ENCODE measurements at places on chromosomes 4 and X.

- no peak for DNase-seq
Observed at GRCh38 chr4:177285953-177286352, 23.7 kb upstream of the NEIL3 start.

GRCh38 chr4:100062921-100063320, 112.8 kb upstream of the H2AZ1 start:
- DNase-seq = no peak

DNA sequence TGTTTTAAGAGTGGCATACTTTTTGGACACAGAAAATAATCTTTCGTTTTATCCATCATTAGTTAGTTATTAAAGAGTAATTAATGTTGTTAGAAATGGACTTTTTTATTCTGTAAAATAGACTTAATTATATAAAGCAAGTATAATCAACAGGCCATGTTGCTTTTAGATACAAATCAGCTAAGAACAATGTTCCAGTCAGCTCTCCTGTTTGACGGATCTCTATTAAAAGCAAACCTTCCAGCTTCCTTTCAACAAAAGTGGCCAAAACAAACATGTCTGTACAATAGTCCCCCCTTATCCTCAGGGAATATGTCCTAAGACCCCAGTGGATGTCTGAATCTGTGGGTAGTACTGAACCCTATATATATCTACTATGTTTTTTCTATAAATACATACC, 4.9 kb upstream of the SLC10A4 start:
- no peak for DNase-seq

- DNase-seq = peak; percentile 59
Observed at GRCh38 chr4:10163296-10163695, 46.7 kb upstream of the WDR1 start.

DNA sequence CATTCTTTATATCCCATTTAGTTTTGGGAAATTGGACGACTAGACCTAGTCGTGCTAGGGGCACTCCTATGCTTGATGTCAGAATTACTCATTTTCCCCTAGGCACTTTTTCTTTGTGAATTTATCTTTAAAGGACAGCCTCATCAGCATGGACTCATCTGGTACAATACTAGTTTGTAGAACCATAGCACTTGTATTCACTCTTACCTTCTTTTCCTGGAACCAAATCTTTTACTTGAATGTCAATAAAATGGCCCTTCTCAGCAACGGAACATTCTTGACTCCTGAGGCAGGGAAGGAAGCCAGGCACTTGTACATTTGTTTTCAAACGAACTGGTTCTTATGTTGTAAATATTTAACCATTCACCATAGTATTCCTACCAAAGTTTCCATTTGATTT, 187.1 kb downstream of the SHROOM3 start:
- no peak for DNase-seq

DNA sequence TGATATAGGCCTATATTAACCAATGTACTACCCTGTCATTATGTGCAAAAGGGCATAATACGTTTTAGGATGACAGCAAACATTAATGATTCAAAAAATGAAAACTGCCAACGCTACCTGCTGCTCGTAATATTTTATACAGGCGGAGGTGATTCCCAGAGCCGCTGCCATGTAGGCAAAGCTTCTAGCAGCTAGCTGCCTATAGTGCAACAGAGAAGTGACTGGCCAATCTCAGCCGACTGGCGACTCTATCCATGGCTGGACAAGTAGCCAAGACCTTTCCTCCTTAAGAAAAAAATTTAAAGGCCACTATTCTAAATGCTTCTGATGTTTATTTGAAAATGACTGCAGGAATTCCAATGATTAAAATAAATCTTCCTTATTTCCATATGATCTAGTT, 1.9 kb downstream of the PPARGC1A start:
- DNase-seq = no peak

GRCh38 chrX:150212672-150213480, 150.2 kb upstream of the MAMLD1 start:
- peak; percentile 66 for DNase-seq

GRCh38 chr4:163895378-163896005, 401.0 kb downstream of the TMA16 start:
- DNase-seq = no peak

DNA sequence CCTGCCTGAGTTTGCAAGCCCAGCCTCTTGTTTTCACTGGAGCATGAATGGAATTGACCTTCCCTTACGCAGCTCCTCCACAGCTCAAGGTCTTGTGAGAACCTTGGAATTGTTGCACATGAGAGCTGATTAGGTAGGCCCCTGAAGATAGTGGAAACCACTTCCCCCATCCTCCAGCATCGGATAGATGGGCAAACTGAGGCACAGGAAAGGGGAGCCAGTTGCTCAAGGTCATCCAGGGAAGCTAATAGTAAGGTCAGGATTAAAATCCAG, 27.2 kb downstream of the PJA1 start:
- no peak for DNase-seq

GRCh38 chr4:82201303-82201702, 172.5 kb downstream of the HNRNPD start:
- DNase-seq = no peak

DNA sequence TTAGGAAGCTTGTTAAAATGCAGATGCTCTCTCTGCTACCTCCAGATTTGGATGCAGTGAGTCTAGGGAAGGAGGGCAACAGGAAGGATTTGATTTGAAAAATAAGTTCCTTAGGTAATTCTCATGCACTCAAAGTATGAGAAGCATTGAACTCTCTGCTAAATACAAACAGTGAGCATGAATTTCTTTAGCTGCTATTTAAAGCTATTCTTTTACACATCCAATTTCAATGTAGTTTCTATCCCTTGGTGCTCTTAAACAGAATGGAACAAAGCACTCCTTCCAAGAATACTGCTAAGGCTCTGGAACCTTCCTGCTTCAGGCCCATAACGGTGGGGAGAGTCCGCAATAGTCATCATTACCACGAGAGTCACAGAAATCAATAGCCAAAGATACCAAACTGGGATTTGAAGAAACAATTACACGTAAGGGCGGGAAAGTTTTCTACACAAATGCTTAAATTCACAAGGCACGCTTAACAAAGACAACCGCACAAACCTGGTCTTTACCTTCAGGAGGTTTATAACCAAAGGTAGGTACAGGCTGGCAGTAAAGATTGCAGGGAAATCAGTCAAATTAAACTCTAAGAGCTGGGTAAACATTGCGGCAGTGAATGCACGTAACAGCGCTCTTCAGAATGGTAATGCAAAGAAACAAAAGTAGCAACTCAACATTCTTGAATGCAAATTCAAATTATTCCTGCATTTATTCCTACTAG, 123.2 kb upstream of the NAP1L5 start:
- no peak for DNase-seq

DNA sequence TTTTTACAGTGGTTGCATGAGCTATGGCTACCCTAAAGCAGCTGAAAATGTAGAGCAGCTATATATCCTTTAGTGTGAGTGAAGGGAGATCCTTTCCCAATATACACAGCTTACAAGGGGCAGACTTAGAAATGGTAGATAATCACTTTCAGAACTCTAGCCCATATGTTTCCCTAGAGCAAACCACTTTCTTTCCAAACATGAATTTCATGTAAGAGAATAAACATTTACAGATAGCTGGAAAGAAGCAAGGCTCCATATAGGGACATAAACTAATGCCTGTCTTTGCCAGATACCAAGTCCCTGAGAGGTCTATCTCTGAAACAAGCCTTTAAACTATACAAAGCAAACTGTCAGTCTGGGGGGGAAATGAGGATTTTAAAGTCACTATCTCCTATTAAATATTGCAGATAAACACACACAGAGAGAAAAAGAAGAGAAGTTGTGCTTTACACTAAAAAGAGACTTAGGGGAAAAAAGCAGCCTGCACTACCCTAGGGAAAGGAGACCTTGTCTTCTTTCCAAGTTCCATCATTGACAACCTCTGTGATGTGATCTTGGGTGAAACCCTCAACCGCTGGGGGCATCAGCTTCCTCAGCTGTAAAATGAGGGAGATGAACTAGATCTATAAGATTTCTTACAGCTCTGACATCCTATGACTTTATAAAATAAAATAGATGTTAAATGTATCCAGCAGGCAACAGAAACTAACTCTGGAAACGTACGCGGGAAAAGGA, 73.6 kb downstream of the TMEM156 start:
- DNase-seq = no peak

- DNase-seq = no peak
Observed at GRCh38 chr4:56976283-56976836, 1.0 kb downstream of the NOA1 start.

GRCh38 chr4:155245105-155245504, 36.7 kb downstream of the NPY2R start:
- no peak for DNase-seq

DNA sequence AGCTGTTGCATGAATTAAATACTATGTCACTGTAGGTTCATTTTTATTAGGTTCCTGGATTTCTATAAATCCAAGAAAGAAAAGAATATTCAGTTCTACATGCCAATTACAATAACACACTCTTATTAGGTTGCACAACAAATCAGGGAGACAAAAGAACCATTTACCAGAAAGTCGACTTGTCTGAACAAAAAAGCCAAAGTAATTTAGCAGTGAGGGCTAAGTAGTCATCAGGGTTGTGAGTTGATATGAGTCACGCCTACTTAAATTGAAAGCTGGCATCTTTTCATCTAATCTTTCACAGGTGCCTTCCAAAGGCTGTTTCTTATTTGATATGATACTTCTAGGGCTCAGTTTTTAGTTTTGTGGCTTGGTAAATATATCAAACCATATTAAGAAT, 25.4 kb upstream of the GNRHR start:
- DNase-seq = no peak

DNA sequence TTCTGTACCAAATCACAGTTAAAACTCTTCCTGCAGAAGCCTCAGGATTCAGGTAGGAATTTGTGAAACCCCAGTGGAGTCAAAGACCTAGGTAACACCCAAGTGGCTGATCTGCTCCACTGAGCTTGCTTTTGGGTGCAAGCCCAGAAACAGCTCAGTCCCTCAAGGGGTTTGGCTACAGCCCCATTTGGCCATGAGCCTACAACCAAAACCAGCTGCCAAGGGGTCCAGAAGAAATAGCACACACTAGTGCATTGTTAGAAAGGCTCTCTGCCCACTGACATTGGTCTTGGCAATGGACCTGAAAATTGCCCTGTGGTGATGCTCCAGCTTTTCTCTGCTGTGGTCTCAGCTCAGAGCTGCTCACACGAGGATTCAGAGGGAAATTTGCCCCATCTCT, 577.4 kb upstream of the INTU start:
- no peak for DNase-seq

GRCh38 chr4:26356081-26356501, 35.3 kb downstream of the RBPJ start:
- no peak for DNase-seq

DNA sequence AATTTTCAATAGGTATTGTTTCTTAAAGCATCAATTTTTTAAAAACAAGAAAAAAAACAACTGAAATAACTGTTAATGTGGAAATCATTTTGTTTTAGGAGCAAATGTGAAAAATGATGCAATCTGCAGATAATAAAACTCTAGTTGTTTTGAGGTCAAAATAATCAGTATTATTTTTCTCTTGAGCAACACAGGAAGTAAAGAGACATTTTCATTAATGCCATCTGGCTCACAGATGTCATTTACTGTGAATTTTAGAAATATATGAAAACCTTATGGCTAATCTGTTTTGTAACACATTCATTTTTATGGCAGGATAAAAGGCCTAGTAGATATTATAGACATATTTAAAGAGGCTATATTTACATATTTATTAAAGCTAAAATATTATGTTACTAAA, 141.6 kb downstream of the PCDH18 start:
- no peak for DNase-seq

- peak; percentile 5 for DNase-seq
Observed at GRCh38 chrX:155611302-155611701, 1.4 kb downstream of the TMLHE start.

- DNase-seq = no peak
Observed at GRCh38 chr4:6972911-6973310, 63.3 kb downstream of the TBC1D14 start.

GRCh38 chrX:22053481-22053880, 21.4 kb downstream of the PHEX start:
- DNase-seq = no peak

GRCh38 chr4:128831531-128832242, 22.2 kb downstream of the JADE1 start:
- DNase-seq = no peak

- no peak for DNase-seq
Observed at GRCh38 chr4:71334465-71334882, 4.3 kb upstream of the SLC4A4 start.

DNA sequence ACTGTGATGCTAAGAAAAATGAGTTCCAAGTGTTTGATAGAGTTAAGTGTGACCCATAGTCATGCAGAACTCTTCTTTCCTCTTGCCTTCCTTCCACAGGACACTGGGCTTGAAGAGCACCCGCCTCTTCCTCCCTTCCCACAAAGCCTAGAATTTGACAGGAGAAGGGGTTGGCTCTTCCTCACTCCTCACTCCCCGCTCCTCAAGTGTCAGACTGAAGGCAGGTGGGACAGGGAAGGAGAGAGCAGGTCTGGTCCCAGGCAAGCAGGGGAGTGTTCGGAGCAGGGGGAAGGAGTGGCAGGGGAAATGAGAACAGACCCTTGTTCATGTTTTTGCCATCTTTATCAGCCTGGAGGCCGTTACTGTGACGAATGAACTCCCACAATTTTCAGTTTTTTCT, 10.7 kb downstream of the MAGED2 start:
- DNase-seq = no peak

DNA sequence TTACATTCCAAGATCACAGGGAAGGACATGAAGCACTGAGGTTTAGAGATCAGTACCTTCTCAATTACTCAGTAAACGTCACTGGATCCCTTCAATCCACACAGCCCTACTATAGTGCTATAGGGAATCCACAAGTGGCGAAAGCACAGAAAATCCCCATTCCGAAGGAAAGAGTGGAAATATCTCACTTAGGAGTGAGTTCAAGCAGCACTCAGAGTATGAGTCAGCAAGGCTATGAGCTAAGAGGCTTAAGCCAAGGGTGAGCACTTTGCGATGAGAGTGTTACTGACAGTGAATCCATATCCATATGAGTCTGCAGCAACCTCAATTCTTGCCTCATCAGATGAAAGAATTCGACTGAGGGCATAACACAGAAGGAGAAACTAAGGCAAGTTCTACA, 165.1 kb downstream of the VSIG4 start:
- no peak for DNase-seq

DNA sequence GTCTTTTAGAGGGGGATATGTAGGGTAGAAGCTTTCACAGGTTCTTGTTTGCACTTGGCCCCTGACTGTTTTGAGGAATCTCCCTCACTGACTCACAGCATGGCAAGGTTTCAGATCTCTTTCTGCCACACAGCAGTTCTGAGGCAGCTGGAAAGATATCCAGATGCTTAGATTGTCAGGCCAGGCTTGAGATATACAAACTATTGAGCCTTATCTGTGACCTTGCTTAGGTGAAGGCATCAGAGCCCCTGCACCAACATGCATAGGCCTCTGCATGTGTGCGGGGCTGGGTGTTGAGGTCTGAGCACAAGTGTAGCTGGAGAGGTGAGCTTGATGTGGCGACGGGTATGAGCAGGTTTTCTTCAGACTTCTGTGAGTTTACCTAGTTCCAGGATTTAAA, 80.9 kb upstream of the MSANTD1 start:
- no peak for DNase-seq
